Osteoblast (primary cell): ENCODE measurements at places on chromosomes 2 and 18.

DNA sequence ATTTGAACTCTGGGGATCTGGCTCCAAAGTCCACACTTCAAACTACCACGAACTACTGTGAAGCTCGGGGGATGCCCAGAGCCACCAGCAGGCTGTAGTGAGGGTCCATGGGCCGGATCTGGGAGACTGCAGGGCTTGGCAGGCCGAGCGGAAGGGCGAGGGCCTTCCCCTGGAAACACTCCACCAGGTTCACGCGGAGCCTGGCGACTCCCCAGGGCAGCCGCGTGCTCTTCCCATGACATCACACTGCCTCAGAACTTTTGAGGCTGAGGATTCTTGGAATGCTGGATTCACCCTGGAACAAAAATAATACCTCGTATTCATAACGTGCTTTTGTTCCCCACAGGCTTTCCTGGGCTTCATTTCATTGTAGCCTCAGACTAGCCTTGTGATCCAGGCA, 201.0 kb downstream of the SMAD7 start:
- peak; percentile 94 for DNase-seq

GRCh38 chr2:120766470-120767351, 31.0 kb downstream of the GLI2 start:
- no peak for DNase-seq

DNA sequence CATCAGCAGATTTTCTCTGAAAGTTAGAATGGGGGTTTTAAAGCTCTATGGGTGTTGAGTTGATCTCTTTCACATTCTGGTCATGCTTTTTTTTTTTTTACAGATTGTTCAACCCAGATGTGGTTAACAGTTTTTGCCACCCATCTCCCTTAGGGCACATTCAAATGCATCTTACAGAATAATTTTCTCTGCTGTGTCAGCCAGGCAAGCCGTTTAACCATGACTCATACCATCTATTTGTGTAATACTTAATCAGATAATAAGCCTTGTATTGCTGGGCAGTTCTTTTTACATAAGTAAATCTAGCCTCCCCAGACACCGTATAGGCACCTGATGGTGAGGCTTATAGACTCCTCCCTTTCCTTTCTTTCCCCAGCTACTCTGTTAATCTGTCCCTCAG, 62.0 kb downstream of the TGIF1 start:
- DNase-seq, result peak; percentile 80

DNA sequence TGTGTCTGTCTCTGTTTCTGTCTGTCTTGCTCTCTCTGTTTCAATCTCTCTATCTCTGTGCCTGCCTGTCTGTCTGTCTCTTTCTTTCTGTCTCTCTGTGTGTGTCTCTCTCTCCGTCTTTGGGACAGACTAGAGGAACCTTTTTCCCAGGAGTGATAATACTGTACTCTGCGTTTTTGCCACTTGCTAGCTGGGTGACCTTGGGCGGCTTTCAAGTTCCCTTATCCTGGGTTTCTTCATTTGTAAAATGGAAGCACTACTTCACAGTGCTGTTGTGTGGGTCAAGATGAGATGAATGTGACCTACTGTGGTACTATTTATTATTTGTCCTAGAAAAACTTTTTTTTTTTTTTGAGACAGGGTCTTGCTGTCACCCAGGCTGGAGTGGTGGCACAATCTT, 42.4 kb downstream of the HPCAL1 start:
- no peak for DNase-seq

GRCh38 chr2:14094592-14094991, 537.9 kb upstream of the LRATD1 start:
- DNase-seq, result no peak

GRCh38 chr2:119943058-119943457, 69.8 kb upstream of the EPB41L5 start:
- DNase-seq, result no peak

DNA sequence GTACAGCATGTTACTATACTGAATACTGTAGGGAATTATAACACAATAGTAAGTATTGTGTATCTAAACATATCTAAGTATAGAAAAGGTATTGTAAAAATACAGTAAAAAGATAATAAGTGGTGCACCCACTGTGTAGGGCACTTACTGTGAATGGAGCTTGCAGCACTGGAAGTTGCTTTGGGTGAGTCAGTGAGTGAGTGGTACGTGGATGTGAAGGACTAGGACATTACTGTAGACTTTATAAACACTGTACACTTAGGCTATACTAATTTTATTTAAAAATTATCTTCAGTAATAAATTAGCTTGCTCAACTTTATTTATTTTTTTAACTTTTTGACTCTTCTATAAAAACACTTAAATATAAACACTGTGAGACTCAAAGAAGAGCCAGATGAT, 82.6 kb downstream of the MTA3 start:
- no peak for DNase-seq

DNA sequence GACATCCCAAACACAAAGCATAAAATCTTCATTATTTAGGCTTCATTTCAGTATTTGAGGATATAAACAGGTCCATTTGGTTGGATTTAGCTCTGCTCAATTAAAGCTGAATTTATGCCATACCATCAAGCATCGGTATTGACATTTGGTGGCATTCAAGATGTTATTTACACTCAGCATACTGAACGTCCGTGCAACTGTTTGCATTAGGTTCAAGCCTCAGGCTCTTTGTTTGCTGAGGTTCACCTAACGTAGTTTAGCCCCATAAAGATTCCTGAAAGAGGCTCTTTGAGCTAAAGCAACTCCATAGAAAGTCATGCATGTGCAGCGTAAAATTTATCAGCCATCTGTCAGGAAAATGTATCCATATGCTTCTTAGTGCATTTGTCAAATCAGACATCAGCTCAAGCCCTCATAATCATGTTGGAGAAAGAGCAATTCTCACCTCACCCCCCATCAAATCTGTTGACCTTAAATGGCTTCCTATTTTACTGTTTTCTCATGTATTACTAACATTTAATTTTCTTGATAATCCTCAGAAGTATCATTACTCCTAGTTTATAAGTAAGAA, 366.9 kb downstream of the EPHA4 start:
- no peak for DNase-seq
